ENCODE measurements at places on chromosomes 11 and 22. TPM values are rescaled to one million over a fixed set of nuclear protein-coding genes. Genes with fewer than 3 reads are reported as not detected.

SAA2 gene
- not detected for total RNA-seq

RIMBP3C gene
- total RNA-seq: not detected

ACTN3 gene
- total RNA-seq: under 0.01 TPM

RIMBP3B gene
- not detected for total RNA-seq

IL18 gene
- 22.3 TPM for total RNA-seq

OR10A2 gene
- not detected for total RNA-seq

CDC45 gene
- 22.2 TPM for total RNA-seq

IL17REL gene
- not detected for total RNA-seq

APOL4 gene
- under 0.01 TPM for total RNA-seq

ABCC8 gene
- total RNA-seq: not detected

CD3E gene
- not detected for total RNA-seq

C11orf98 gene
- total RNA-seq: 88.6 TPM

KRTAP5-1 gene
- total RNA-seq: not detected

Data from myometrial cell (primary cell).